Occipital lobe (tissue), 3 donors: ENCODE measurements at places on chromosomes 2 and 18. TPM values are rescaled to one million over a fixed set of nuclear protein-coding genes. Genes with fewer than 3 reads are reported as not detected.

DNA sequence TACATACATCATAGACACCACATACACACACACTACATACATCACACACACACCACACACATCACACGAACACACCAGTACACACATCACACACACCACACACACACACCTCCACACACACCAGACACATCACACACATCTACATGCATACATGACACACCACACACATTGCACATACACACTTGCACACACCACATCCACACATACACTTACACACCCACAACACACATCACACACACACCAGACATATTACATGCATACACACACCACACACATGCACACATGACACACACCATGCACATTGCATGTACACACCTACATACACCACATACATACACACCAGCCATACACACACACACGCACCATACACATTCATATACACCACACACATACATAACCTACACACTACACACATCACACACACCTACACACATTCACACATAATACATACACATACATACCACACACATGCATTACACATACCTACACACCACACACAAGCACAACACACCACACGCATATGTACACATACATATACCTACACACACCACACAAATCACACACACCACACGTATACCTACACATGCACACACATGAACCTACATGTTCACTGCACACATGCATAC is 156.5 kb downstream of the NDUFA10 start:
- DNase-seq: no peak

DNA sequence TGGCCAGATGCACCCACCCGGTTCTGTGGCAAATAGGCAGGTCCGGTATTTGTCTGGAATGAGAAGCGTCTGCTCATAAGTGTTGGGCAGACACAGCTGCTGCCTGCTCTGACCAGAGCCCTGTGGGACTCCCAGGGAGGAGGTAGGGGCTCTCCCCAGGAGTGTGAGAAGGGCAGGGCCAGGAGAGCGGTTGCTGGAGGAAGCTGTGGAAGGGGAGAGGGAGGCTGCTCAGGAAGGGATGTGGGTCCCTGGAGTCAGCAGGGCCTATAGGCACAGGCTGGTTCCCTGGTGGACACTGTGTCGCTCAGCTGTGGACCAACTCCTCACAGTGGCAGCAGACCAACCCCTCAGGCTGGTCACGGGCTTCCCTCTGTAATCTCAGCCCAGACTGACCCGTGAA is 109.2 kb downstream of the DYSF start:
- DNase-seq: no peak

DNA sequence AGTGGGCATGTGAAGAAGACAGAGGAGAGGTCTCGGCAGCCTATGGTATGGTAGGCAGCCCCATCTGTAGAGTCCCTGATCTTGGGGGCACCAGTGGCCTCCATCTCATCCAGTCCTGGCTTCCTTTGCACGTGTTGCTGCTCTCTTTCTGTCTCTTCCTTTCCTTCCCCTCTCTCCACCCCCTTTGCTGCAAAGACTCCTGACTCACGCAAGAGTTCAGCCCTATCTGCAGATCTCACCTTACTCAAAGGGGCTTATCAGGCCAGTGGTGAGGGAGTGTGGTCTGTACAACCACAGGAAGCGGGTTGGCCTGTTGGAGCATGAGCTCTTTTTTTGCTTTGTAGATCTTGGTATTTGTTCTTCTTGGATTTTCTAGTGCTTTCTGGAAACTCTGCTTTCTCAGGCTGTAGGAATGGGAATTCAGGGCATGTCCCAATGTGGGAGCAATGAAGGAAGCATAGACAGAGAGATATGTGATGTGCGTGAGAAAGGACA is 14.6 kb upstream of the NT5DC4 start:
- no peak for DNase-seq

- DNase-seq: no peak
These were observed 552.4 kb upstream of the TNP1 start for GRCh38 chr2:217412277-217412676.

DNA sequence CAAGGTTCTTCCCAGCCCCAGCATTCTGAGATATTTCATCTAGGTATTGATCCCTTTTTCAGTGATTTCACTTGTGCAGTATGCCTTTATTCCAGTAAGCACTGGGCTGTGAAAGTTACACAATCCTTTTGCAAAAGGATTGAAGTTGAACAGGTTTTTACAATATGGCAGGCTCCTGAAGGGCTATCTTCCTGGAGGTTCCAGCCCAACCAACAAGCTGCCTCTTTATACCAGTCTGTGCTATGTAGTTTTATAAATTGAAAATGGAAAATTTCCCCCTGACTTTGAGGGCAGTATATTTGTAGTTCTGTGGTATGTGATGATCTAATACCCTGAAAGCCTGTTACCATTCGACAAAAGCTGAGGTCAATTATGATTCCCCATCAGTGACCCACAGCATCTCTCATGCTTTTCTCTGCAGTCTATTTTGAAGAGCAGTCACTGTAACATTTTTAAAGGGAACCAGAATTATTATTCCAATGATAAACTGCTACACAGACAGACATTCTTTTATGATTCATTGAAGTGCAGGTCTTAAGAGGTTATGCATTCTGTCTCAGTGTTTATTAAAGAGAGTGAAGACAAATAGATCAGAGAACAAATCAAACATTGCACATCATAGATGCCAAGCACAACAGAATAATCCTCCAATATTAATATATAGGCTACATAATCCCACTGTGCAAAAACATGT is 35.2 kb upstream of the STPG4 start:
- no peak for DNase-seq

DNA sequence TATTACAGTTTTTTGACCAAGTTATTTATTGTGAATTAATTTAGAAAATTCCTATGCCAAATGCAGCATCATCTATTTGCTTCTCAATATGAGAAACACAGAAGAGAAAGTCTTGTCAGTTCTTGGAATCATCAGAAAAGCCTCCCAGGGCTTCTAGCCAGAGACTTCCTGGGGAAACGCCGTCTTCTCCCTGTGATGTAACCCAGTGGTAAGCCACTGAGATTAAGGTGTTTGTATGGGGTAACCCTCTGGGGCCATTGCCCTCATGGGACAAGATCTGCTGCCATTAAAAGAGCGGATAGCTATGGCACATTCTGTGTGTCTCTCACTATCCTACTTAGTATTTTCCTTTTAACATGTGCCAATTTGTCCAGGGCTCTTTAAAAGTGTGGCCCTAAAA is 28.0 kb downstream of the ANKRD29 start:
- DNase-seq: no peak

DNA sequence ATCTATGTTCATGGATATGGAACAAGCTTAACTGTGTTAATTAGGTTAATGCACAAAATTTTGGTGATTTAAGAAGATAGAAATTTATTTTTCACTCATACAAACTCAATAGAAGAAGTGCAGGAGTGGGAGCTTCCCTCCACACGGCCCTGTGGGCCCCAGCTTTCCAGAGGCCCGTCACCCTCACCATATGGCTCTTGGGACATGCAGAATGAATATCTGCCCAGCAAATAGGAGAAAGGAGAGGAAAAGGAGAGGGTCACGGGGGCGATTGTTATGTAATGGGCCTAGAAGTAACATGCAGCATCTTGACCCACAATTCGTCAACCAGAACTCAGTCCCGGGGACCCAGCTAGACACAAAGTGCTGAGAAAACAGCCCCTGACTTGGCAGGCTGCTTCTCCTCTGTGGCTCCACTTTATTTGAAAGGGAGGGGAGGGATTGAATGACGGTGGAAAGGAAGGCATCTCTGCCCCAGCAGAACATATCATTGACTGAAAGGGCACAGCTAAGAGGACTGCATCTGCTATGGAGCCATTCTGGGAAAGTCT is 648.2 kb upstream of the ID2 start:
- DNase-seq: no peak

DNA sequence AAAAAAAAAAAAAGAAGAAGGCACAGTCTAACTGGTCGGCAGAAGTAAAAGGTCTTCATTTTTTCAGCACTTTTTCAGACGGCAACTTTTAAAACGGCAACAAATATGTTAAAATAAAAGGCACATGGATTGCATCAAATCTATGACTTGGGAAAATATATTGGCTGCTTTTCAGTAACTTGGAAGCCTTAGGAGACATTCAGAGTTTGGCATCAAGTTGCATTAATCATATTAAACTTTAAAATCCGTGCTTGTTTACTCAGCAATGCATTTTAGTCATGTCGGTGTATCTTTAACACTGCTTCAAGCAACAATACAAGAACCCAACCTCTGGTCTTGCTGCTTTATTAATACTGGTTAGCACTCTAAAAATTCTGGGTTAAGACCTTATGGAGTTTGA is 111.1 kb downstream of the MEP1B start:
- no peak for DNase-seq

DNA sequence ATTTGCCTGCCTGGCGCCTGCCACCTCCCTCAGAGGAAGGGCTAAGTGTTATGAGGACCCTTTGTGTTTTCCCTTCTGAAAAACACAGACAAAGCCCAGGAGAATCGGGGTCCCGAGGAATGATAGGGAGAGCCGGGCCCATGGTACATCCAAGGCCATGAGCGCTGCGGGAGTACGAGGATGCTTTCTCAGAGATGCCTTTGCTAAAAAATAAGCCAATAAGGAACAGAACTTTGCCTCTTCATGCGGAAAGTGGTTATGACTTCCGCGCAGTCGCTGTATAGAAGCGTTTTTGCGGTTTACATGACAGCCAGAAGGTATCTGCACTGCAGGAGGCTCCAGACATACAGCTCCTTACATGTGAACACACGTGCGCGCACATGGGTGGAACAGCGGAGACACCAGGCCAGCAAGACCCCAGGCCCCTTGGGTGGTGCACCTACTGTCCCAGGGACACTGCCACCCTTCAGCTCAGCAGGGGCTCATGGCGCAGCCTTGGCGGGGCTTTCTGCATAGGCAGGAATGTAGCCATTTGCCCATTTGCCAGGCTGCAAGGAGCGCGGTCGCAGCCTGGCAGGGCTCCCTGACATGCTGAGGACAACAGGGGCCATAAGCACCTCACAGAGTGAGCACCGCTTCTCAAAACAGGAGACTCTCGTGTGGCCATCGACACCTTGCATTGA is 252.4 kb upstream of the SALL3 start:
- DNase-seq: no peak

GRCh38 chr18:77198663-77199062 is 51.0 kb upstream of the GALR1 start:
- DNase-seq: no peak

DNA sequence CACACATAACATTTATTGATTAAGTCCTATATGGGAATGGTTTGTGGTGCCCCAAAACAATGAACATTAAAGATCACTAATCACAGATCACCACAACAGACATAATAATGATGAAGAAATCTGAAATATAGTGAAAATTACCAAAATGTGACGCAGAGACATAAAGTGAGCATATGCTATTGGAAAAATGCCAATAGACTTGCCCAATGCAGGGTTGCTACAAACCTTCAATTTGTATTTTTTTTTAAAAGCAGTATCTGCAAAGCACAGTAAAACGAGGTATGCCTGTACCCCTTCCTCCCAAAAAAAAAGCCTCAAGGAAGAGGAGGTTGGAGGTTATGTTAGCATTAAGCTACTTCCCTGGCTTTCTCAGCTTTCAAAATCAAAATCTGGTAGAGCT is 131.1 kb downstream of the RBMS1 start:
- DNase-seq: no peak

DNA sequence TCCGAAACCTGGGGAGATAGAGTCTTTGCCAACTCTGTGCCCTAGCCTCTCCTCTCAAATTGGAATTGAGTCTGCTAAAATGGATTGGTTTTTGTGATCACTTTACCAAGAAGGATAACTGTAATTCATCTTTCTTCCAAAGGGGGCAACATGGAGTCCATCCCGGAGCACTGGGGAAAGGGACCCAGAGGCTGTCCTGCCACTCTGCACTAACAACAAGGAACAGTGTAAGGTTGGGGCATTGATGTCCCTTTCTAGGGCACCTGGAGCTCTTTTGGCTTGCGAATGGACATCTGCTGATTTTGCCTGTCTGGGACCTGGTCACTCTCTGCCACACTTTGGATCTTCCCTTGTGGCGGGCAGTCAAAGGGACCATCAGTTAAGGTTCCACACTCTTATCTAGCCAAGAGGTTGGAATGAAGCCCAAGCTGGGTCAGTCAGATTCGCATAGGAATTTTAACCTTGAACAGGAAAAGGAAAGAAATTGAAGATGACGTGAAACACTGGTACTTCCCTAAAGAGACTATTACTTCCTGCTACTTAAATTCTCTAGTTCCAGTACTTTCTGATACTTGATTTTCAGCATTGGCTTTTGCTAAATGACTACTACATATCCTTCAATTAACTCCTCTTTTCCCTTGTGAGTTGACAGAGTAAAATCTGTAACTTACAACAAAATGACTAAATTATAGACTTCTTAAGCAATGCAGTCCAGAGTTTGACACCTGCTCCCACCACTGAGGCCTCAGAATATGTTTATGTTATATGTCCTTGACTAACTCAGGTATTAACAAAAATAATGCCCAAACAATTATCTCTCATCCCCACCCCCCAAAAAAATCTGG is 64.7 kb upstream of the KLF7 start:
- no peak for DNase-seq

GRCh38 chr2:204257781-204258180 is 287.5 kb upstream of the PARD3B start:
- DNase-seq: no peak

DNA sequence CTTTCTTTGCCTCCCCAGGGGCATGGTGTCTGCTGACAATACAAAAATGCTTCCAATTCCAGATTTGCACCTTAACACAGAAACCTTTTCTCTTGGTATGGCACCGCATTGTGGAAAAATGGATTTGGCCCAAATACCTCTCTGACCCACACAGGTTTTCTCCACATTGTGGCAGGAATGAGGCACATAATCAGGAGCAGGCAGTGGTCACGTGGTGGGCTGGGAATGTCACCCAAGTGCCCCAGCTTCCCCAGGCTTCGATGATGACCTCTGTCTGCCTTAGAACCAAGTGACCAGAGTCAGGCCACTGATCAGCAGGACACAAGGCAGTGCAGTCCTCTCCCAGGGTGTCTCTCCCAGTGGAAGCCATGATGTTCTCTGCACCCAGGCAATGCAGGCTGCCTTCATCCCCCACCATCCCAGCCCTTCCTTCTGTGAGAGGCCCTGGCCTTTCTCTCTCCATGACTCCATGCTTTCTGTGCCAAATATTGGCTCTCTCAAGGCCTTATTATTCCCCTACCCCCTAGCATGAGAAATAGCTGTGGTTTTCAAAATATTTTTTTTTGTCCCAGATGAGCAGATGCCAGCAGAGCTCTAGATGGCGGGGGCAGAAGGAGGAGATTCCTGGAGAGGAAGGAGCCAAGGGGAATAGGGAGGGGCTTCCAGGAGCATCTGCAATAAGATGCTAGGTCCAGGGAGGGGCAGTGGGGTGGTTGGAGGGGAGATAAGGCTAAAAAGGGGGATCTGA is 198.9 kb downstream of the ACKR3 start:
- no peak for DNase-seq

GRCh38 chr18:32284284-32284683 is 94.4 kb downstream of the MEP1B start:
- no peak for DNase-seq

GRCh38 chr2:181642086-181642485 is 14.8 kb downstream of the CERKL start:
- DNase-seq: no peak

- DNase-seq: no peak
These were observed 148.3 kb downstream of the LAMA3 start for GRCh38 chr18:23837591-23837990.

The MTCL1 gene
- 24.6 TPM for total RNA-seq

The PTPRN gene
- 32.6 TPM for total RNA-seq

The SERPINB2 gene
- total RNA-seq: 0.62 TPM

The CNDP2 gene
- total RNA-seq: 32.6 TPM

The IL1B gene
- total RNA-seq: 0.78 TPM

The FAM110C gene
- total RNA-seq: 3.1 TPM

The TLX2 gene
- total RNA-seq: not detected

The DNER gene
- 86.7 TPM for total RNA-seq

The CENPA gene
- 1.9 TPM for total RNA-seq

The NEU2 gene
- not detected for total RNA-seq
